ENCODE measurements at places on chromosomes 13 and 19.

- no peak for DNase-seq
Measured at GRCh38 chr13:22024381-22024994, 353.6 kb downstream of the FGF9 start.

DNA sequence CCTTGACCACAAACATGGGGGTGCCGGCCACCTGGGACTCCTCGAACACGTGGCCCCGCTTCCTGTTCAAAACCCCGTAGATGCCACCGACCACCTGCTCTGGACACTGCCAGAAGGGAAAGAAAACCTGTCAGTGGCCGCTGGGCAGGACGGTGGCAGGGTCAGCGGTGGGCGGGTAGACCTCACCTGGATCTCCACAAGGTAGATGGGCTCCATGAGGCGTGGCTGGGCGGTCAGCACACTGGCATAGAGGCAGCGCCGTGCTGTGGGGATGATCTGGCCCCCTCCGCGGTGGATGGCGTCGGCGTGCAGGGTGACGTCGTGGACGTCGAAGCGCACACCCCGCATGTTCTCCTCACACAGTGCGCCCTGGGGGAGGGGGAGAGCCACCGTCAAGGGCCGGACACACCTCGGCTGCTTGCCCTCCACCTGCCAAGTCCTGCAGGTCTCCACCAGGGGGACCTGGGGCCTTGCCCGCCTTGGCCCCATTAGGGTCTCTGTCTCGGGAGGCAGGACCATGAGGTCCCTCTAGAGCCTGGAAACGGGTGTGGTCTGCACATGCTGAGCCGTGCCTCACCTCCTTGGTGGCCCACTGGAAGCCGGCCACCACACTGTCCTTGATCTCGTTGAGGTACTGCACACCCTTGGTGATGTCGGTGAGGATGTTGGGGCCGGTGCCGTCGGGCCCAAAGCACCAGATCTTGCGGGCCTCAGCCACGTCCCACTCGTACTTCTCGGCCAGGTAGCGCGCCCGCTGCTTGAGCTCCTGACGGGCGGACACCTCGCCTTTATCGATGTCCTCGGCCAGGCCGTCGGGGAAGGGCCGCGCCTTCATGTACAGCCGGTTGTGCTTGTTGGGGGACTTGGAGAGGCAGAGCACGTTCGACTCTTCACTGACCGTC lies 6.6 kb upstream of the DAPK3 start:
- no peak for DNase-seq

- no peak for DNase-seq
Measured at GRCh38 chr19:12969292-12969988, at the start of gene DAND5. DAND5 (plus strand) TSS chr19:12969576; CDS start chr19:12969661, 85 bp downstream.

GRCh38 chr13:101144808-101145419 lies 271.4 kb downstream of the NALCN start:
- DNase-seq, result peak; percentile 73

DNA sequence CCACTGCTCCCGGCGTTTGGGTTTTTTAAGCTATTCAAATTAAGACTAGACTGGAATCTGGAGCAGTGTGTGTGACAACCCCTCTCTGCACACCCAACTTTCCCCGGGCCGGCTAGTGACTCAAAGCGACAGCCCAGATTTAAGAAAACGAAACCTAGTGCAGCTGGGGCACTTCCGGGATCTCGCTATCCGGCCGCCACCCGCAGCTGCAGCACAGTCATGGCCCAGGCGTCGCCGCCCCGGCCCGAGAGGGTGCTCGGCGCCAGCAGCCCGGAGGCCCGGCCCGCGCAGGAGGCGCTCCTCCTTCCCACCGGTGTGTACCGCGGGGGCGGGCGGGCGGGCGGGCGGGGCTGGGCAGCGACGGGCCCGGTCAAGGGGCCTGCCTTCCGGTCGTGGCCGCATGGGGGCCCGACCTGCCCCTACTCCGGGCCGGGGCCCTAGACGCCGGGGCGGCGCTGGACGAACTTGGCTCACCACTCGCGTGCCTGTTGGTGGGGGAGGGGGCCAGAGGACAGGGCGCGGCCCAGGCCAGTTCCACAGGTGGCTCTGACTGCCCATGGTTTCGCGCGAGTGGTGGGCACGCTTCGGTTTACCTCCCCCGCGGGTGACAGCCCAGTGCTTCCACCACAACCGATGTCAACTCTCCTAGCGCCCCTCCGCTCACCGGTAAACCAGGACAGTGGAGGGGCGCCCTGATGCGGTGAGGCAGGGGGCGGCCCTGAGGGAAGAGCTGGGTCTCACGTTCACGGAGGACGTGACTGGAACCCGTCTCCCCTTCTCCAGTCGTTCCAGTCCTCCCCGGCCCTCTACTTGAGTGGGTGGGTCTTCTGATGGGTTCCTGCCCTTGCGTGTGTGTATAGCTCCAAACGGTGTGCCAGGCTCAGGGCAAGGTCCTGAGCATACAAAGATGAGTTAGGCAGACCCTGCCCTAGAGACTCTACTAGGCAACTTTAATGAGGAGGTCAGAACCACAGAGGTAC lies at the start of gene PHF11:
TSS of gene PHF11 (plus strand) at position 171 of the 980 bp plus-strand sequence. CDS start at position 220, 49 bp downstream.
- DNase-seq, result peak; percentile 73

- no peak for DNase-seq
Measured at GRCh38 chr19:37519890-37520289, 13.2 kb downstream of the ZNF793 start.

- DNase-seq, result no peak
Measured at GRCh38 chr19:31612873-31613272, 263.6 kb upstream of the TSHZ3 start.

DNA sequence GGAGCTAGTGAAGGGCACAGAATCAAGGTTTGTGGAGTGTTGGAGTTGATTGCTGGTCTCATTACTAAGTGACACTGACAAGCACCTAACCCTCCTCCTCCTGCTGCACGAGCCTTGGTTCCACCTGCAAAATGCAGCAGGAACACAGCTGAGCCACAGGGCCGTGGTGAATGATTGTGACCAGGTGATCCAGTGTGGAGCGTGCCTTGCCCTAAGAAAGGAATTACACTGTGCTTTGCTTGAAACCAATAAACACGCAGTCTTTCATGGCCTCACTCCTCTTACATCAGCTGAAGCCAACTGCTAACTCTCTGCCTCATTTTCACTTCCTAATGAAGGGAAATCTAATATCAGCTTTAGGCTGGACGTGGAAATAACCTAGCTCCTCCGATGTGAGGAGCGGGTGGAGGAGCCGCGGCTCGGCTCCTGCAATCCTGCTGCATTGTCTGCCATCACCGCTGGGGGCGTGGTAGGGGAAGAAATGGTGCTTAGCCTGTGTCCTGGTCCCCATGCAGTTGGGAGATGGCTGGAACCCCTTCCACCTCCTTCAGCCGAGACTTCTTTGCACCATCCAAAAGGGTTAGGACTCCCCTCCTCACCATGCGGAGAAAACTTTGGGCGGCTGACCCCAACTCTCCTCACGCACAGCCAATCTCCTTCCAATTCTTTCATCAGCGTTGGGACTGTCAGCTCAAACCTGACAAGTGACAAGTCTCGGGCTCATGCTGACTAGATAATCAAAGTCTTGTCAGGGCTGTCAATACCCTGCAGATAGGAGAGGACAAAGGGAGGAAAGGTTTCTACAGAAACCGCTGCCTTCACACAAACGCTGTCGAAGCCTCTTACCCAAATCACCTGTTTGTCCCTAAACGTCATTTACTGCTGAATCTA lies 427.9 kb downstream of the ZNF536 start:
- peak; percentile 10 for DNase-seq

DNA sequence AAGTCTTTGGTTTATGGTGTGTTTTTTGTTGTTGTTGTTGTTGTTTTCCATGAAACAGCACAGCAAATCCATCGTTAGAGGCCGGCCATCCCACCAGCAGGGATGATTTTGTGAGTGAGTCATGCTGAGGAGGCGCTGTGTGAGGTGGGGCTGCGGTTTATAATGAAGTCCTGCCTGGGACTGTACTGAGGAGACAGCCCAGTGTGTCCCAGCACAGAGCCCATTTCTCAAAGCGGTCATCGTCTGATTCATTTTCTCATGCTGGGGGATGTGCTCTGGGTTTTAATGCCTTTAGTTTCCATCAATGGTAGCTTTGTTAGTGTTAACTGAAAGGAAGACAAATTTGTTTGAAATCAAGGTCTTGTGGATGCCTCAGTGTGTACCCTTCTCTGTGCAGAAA lies 129.3 kb upstream of the SERP2 start:
- DNase-seq, result no peak

DNA sequence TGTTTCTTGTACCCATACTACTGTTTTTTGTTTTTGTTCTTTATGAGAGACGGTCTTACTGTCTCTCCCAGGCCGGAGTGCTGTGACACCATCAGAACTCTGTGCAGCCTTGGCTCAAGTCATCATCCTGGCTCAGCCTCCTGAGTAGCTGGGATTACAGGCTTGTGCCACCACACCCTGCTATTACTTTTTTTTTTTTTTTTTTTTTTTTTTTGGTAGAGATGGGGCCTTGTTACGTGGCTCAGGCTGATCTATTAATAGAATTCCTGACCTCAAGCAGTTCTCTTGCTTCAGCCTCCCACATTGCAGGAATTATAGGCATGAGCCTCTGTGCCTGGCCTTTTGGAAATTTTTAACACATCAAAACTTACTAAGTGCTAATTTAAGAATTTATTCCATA lies 2.9 kb upstream of the ZNF304 start:
- peak; percentile 60 for DNase-seq

GRCh38 chr13:25249001-25249543 lies 38.2 kb downstream of the MTMR6 start:
- DNase-seq, result peak; percentile 56

DNA sequence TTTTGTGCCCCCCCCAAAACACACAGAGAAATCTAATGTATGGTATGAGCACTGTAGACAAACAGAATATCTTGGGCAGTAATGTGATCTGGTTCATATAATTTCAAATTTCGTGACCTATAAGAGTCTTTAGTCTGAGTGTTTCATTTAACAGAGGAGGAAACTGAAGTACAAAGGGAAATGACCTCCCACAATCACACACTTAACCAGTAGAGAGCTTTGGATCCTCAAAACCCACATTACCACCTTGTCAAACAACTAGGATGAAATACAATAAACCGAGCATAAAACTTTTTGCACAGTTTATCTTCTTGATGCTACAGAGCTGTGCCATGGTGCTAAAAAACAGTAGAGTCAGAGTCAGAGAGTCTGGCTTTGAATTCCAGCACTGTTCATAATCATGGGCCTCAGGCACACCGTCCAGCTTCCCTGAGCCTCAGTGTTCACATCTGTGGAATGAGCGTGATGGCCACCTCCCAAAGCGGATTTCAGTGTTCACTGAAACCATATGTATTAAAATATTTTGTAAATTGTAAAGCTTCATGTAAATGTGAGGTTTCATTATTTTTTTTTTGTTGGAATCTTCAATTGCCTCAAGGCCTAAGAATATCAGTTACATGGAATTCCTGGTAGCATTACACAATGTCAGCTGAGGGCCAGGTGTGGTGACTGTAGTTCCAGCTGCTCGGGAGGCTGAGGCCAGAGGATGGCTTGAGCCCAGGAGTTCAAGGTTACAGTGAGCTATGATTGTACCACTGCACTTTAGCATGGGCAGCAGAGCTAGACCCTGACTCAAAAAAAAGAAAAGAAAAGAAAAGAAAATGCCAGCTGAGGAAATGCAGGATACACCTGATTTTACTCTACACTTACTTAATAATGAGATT lies 126.4 kb upstream of the FRY start:
- no peak for DNase-seq

- DNase-seq, result no peak
Measured at GRCh38 chr13:114072421-114072820, 60.0 kb downstream of the RASA3 start.

- peak; percentile 28 for DNase-seq
Measured at GRCh38 chr19:49019242-49019932, 2.5 kb upstream of the LHB start.

- DNase-seq, result no peak
Measured at GRCh38 chr13:66951426-66951825, 278.7 kb downstream of the PCDH9 start.

Data from cardiac fibroblast (primary cell).